ENCODE measurements at places on chromosomes 7 and 10.

DNA sequence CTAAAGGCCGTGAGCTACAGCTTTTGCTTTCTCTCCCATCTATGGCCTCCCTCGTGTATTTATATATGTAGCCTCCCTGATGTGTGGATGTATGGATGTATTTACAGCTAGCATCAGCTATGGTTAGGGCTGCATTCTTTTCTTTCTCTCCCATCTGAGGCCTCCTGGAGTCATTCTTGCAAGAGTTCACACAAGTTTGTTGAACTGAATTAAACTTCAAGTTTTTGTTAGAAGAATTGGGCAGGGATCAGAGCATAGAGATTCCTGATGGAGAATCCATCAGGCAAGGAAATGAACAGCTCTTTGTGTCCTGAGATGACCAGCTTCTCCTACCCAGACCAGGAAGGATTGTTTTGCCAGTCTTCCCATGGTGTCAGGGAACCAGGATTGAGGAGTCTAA is 60.3 kb downstream of the AHCYL2 start:
- no peak for DNase-seq

DNA sequence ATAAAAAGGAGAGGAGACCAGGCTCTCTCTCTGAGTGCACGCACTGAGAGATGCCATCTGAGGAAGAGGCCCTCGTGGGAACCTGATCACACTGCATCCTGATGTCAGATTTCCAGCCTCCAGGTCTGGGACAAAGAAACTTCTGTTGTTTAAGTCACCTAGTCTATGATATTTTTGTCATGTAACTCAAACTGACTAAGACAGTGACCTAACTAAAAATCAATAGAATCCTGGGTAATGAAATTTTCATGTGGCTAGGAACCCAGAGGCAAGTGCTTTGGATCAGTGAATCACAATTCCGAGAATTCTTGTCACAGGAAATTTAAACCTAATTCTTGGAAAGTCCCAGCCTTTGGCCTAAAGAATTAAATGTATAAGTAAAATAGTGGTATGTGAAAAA is 107.7 kb downstream of the SLC16A9 start:
- DNase-seq = no peak

DNA sequence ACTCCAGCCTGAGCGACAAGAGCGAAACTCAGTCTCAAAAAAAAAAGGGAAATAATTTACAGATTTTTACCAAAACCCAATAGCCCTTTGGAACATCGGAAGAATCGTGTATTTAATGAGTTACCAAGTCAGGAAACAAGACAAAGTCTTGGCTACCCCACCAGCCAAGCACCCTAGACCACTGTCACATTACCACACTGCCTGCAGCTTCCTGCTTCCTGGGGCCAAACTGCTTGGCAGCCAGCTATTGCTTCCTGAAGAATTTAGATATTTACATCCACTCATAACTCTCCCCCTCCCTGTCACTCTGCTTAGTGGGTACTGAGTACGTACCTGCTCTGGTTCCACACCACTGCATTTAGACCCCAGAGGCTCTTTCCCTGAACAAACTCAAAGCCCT is 14.1 kb upstream of the TNPO3 start:
- no peak for DNase-seq

DNA sequence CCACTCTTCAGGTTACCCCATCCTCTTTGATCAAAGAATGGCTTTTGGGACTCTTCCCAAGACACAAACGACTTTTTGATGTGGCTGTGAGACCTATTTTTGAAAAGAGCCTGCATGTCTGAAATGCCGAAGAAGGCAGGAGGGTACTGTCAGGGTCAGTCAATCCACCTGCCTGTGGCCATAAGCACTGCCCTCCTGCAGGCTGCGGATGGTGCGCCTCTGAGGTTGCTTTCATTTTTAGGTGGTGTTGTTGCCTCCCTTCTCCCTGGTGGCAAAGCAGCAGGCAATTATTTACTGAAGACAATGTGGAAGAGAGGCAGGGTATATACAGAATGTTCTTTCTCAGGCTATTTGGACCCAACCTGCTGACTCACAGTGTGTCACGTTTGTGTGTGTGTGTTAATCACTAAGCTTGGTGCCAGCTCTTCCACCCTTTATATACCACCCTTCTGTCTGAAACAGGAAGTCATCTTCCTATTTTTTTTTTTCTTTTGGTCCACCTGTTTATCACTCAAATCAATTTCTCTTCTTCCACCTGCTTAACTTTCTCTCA is 1421.2 kb upstream of the CELF2 start:
- DNase-seq = no peak

DNA sequence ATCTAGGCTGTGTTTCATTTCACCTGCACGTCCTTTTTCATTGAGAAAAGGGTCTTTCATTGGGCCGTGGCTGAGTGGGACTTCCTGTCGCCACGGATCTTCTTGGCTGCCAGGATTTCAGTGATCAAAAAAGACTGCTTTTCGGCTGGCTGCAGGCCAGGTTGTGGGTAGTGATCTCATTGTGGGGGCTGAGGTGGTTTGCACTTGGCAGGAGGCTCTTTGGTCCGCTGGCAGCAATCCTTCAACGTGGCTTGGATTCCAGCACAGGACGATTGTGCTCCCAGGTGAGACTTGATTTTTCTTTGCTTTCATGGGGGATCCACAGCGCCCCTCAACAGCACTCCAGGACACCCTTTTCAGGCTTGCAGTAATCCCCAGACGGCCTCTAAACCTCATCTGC is 29.0 kb upstream of the ZNF273 start:
- no peak for DNase-seq

DNA sequence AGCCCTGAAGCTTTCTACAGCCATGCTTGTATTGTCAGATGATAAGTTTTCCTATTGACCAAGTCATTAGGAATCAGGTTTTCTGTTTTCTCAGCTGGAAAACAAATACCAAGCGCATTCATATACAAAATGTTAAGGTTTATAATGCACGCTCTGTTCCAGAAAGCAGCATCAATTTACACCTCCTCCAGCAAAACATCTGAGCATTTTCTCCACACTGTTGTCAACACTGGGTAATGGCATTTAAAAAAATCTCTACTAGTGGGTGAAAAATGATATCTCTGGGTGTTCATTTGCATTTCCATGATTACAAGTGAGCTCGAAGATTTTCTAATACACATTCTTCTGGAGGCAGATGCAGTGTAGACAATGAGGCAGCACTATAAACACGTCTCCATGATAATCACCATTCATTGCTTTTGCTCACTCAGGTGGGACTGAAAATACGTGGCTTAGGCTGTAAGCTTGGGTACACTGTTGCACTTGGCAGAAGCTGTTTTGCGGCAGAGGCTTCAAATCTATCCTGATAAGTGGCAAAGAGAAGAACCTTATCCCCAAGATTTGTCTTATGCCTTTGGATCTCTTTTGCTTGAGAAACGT is 114.8 kb upstream of the PLPP4 start:
- DNase-seq = no peak

GRCh38 chr7:143373255-143373794 is 7.8 kb upstream of the ZYX start:
- DNase-seq = no peak

GRCh38 chr10:42690449-42691360 is 52.3 kb upstream of the ZNF33B start:
- DNase-seq = no peak

DNA sequence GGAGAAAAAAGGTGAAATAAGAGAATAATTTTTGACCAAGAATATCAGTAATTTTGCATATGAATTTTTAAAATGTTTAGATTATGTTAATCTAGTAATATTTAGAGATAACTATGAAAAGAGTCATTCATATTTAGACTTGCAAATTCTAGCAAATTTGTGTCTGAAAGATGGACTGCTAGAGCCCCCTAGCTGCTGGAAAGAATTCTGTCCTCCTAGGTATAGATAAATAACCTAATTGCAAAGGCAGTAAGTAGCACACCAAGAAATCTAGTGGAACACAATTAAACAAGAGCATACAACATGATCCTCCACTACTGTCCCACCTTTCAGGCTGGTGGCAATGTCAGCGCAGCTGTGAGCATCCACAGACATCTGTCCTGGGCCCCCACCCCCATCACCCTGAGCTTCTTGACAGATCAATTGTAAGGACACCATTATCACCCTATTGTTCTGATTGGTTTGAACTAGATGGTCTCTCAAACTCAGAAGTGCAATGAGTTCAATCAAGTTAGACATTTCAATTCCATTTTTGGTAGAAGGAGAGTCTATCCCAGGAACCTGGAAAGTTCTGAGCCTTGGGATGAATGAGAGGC is 15.0 kb upstream of the GFRA1 start:
- no peak for DNase-seq

DNA sequence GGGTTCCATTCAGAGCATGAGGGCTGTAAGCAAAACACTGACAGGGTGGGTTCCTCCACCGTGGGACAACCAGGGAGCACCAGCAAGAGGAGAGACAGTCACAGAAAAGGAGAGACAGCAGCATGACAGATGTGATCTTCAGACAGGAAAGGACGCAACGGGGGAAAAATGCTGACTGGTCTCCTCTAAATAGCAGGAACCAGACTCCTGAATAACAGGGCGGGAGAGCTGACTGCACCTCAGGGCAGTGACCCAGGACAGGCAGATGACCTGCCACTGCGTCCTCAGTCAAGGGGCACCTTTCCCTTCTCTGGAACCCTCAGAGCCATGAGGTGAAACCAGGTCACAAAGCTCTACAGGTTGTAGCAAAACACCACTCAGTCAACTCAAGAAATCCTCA is 37.0 kb downstream of the CDCA7L start:
- no peak for DNase-seq

DNA sequence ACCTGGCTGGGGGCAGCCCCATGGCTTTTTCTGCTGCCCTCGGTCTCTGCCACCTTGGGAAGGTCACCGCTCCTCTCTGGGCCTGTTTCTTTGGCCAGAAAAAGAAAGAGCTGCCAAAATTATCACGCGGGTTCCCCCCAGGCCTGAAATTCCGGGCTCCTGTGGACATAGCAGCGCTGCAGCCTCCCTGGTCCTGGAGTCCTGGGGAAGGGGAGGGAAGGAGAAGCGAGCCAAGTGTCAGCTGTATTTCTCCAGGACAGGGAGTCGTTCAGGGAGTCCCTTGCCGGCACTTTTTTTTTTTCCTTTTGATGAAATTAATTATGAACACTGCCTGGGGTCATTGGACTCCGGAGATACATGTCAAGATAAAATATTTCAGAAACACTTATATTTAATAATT is 152.3 kb upstream of the GPR26 start:
- no peak for DNase-seq

DNA sequence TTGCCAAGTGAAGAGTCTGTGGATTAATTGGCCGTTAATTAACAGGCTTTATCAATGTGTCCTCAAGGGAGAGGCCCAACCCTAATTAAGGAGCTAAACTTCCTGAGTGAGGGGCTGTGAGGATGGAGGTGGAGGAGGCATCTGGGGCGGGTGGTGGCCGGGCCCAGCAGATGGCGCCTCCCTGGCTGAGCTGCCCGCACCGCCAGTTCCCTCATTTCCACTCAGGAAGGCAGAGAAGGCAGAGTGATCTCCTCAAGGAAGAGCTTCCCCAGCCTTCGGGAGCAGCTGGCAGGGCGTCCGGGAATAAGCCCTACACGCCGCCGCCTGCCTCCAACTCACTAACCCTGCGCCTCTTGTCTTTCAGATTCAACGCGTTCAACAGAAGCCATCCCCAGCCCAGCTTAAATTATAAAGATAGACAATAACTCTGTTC is 112.2 kb downstream of the CYTH3 start:
- DNase-seq = peak; percentile 16

GRCh38 chr7:153470004-153470671 is 582.1 kb upstream of the DPP6 start:
- DNase-seq = no peak

GRCh38 chr7:134732728-134733127 is 46.7 kb upstream of the CALD1 start:
- DNase-seq = no peak

GRCh38 chr7:11957956-11958355 is 126.0 kb upstream of the THSD7A start:
- DNase-seq = no peak

DNA sequence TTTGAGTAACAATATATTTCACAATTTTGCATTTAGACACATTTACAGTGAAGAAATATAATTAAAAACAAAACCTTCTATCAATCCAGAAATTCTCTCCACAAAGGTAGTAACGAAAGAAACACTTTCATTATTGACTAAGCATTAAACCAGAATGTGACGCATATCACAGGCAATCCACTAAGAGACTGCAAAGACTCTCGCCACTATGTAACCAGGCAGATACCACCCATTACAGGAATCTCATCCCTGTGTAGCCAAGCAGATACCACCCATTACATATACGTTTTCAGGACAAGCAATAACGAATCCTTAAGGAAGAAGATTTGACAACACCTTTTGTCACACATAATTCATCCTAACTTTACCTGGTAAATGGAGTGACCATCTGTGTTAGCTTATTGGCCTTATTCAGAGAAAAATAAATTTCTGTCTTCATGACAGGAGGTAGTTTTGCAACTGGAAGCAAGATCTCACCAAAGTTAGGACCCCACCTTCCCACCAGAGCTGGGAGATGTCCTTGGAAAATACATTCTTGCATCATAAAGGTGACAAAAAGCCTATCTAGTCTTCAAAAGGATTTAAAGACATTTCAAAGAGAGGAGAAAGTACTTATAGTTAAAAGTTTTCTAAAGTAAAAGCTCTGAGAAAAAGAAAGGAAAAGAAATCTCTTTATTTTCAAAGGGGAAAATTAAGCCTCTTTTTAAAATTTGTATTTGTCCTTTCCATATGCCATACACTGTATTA is 30.8 kb downstream of the LRRC17 start:
- no peak for DNase-seq

- no peak for DNase-seq
Measured at GRCh38 chr10:6231146-6231545, 28.4 kb downstream of the PFKFB3 start.

DNA sequence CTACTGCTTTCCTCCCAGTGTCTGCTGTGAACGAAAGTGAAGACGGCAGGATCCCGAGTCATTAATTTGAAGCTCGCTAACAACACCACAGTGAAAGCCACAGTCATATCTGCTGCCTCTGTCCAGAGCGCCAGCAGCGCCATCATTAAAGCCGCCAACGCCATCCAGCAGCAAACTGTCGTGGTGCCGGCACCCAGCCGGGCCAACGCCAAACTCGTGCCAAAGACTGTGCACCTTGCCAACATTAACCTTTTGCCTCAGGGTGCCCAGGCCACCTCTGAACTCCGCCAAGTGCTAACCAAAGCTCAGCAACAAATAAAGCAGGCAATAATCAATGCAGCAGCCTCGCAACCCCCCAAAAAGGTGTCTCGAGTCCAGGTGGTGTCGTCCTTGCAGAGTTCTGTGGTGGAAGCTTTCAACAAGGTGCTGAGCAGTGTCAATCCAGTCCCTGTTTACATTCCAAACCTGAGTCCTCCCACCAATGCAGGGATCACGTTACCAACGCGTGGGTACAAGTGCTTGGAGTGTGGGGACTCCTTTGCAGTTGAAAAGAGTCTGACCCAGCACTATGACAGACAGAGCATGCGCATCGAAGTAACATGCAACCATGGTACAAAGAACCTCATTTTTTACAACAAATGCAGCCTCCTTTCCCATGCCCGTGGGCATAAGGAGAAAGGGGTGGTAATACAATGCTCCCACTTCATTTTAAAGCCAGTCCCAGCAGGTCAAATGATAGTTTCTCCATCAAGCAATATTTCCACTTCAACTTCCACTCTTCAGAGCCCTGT is 94.8 kb upstream of the KCNMA1 start:
- DNase-seq = no peak

Measured in CD4-positive, alpha-beta T cell treated with Interleukin-12 subunit alpha and Interleukin-12 subunit beta, for 1 hour (primary cell).